ENCODE measurements at places on chromosomes 16 and 17.

GRCh38 chr17:83109386-83109785 is 30.0 kb downstream of the METRNL start:
- DNase-seq, result no peak

DNA sequence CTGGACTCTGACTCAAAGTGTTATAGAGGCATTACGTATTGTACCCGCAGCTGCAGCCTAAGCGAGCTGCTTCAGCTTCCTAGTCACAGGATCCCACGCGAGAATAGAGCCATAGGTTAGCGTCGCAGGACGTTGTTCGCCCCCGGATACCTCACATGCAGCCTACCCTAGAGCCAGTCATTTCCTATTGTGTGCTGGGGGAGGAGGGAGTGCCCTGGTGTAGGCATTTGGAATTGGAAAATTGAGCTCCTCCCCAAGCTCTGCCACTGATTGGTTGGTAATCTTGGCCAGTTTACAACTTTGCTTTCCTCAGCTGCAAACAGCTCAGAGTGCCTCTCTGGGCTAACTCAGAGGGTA is 530 bp downstream of the NAA60 start:
- peak; percentile 35 for DNase-seq

DNA sequence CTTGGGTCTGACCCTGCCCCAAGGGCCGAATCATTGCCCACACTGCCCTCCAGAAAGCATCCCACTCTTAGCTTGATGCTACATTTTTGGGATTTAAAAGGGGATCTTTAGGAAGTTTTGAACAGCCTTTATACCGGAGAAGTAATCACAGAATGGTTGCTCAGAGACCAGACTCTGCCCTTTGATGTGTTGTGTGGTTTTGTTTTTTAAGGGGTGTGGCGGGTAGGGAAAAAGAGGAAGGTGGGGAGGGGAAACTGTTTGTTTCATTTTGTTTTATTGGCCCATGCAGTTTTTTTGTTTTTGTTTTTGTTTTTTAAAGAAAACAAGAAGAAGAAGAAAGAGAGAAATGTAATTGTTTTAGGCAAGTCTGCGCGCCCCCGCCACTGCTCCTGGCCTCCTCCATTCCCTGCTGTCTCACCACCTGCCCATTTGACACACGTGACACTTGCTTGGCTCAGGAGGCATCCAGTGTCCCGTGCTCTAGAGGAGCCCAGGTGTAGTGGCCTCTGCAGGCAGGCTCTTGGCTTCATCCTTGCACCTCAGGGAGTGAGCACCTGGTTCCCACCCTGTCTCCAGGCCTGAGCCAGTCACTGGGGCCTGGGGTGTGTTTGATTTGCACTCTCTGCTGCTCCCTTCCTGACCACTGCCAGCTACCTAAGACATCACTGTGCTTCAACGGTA is 35.7 kb downstream of the GNAO1 start:
- DNase-seq, result peak; percentile 48

GRCh38 chr17:50887705-50888245 is 21.6 kb upstream of the TOB1 start:
- no peak for DNase-seq

GRCh38 chr16:56102906-56103305 is 88.4 kb upstream of the GNAO1 start:
- no peak for DNase-seq

DNA sequence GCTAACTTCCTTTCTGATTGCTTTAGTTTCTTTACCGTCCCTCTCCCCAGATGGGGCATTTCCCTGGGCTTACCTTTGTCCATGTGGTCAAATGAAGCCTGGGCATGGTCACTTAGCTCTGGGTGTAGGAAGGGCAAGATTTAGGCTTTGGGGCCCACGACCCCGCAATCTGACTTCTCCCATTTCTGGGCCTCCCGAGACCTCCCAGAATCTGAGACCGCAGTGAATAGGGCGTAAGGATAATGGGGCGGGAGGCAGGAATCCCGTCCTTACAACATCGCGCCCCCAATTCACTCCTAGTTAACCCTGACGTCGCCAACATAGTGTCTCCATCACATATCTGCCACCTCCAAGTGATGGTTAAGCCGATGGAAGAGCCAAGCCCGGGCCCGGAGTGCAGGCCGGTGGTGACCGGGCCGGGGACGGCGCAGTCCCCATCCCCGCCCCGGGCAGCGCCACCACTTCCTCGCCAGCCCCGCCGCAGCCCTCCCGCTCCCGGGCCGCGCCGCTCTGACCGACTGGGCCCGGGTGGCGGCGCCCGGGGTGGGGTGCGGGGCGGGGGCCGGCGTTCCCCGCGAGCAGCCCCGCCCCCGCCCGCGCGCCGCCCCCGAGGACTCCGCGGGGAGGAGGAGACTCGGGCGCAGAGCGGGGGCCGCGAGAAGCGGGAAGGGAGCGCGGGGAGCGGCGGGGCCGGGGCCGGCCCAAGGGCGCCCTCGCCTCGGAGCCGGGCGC is at the start of gene RHBDL3:
Gene RHBDL3 (plus strand): TSS at position 641 of the 732 bp plus-strand sequence. CDS start 358 bp downstream, outside the sequence.
- DNase-seq, result no peak

GRCh38 chr17:72858826-72859495 is 233.5 kb downstream of the SLC39A11 start:
- DNase-seq, result no peak

- peak; percentile 18 for DNase-seq
These were observed 18.4 kb downstream of the PDILT start for GRCh38 chr16:20385844-20386832.

- no peak for DNase-seq
These were observed 54.9 kb downstream of the SREBF1 start for GRCh38 chr17:17781591-17782496.

- DNase-seq, result no peak
These were observed 724 bp downstream of the UBE2I start for GRCh38 chr16:1309888-1310831.
